ENCODE measurements at places on chromosomes 5 and 9.

- peak; percentile 27 for DNase-seq
These were observed 306.8 kb downstream of the SPOCK1 start for GRCh38 chr5:137192293-137192743.

- no peak for DNase-seq
These were observed 20.0 kb upstream of the ARSB start for GRCh38 chr5:79005151-79005550.

DNA sequence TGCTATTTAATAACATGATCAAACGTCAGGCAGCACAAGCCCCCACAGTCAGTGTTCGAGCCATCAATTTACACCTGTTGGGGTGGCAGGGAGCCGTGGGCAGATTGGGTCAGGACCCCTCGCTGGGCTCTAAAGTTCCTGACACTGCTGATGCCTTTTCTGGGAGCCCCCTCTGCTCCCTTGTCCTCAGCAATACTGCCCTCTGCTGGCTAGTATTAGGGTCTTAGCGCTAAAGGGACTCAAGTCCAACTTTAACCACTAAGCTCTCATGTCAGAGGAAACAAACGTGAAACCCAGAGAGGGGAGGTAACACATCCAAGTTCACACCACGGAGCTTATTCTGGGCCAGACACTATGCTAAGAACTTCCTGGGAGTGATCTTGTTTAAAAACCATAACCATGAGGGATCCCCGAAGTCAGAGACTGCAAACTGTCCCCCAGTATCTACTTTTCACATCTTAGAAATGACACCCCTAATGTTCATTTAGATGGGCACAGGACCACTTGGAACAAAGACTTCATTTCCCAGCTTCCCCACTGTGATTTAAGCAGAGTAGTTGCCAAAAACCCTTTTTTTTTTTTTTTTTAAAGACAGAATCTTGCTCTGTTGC lies 20.4 kb downstream of the ANKS6 start:
- DNase-seq, result peak; percentile 81

GRCh38 chr9:13991395-13991794 lies 322.5 kb downstream of the NFIB start:
- DNase-seq, result no peak

- DNase-seq, result no peak
These were observed 221.9 kb downstream of the GABRG2 start for GRCh38 chr5:162289489-162289888.

Measured in foreskin fibroblast (primary cell).